AG04450 (cell line): ENCODE measurements at places on chromosomes 6 and 20.

- DNase-seq, result no peak
These were observed 466.1 kb downstream of the CDKAL1 start for GRCh38 chr6:21000331-21000801.

- no peak for DNase-seq
These were observed 222.2 kb downstream of the UST start for GRCh38 chr6:148968771-148969602.

DNA sequence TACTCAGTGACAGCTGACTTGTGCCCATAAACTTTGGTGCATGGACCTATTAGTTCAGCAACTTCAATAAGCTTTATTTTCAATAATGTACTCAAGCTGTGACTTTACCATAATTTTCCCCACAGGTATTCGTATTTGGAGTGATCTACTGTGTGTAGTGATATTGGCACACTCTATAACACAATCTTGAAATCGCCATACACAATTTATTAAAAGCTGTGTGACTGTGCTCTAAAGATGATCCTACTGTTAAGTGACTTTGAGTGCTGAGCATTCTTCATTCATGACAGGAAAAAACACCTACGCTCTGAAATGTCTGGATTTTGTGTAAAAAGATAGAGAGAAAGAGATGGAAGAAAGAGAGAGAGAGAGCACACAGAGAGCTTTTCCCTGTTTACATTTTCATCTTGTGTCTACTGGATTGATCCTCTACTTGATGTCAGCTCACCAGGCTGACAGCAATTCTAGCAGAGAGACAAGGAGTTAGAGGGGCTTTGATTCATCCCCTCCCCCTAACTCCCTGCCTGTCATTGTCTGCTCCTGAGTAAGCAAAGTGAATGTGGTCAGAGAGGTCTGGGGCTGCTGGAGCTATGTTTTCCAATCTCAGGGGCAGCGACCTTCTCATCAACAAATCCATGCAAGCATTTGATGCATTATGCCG is 538.7 kb upstream of the POU3F2 start:
- DNase-seq, result no peak

GRCh38 chr6:44989391-44989790 is 338.7 kb upstream of the RUNX2 start:
- DNase-seq, result no peak

DNA sequence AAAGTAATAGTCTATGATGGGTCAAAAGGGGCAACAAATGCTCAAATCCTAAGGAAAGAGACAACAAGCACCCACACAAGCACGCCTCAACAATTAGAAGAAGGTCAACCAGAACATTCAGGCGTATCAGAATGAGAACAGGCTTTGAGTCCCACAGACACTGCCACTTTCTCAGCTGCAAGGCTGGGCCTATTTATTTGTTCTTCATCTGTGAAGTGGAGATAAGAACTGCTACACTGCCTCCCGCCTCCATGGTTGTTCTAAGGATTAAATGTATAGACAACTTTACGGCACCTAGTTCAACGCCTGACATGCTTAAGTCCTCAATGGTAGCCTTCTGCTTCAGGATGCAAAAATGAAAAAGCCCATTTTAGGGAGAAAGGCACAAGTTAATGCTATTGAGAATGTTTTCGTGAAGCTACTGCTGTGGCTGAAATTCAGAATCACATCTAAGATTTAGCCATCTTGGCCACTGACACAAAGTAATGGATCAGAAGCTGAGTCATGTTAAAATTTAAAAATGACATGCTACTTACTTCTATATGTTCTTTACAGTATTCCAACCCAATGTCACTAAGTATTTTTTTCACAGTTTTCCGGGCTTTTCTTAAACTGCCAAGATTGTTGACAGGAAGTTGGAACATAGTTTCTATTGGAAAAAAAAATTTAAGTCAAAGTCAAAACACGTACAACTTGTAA is 27.7 kb downstream of the ADNP start:
- DNase-seq, result no peak

DNA sequence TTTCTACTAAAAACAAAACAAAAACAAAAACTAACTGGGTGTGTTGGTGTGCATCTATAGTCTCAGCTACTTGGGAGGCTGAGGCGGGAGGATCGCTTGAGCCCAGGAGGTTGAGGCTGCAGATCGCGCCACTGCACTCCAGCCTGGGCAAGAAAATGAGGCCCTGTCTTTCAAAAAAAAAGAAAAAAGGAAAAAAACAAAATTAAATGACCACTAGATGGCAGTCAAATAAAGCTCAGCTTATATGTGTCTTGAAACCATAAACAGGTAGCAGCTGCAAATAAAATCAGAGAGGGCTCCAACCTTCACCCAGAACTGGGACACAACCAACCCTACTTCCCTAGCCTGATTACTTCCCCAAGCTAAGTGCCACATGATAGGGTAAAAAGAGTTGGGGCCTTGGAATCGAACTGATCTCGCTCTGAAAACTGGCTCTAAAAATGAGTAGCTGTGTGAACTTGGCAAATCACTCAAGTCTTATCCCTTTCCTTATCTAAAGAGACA is 67.1 kb upstream of the ADGRF4 start:
- no peak for DNase-seq

GRCh38 chr6:13811627-13812358 is 2.6 kb downstream of the MCUR1 start:
- DNase-seq, result no peak

DNA sequence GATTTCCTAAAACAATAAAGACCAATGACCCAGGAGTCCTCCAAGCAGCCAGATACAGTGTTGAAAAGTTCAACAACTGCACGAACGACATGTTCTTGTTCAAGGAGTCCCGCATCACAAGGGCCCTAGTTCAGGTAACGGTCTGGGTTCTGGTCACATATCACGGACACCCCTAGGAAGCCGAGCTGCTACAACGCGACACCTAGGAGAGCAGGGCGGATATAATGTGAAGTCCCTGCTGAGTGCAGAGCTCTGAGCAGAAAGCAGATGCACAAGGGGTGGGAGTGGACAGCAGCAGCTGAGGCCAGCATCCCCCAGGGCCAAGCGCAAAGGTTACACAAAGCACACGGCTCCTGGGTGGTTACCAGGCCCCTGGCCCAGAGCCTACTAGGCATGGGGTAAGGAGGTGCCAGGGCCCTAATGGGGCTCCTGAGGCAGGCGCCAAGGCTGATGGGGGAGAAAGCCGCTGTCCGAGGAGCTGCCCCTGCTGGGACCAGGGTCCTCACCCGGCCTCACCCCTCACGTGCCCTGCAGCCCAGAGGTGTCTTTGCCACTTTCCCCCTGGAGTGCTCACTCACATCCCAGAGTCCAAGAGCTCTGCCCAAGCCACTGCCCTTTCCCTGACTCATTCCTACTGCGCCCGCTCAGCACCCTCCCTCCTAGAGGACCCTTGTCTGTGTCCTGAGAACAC is 8.4 kb downstream of the CST7 start:
- no peak for DNase-seq

GRCh38 chr6:159400826-159401225 is 231.6 kb downstream of the FNDC1 start:
- no peak for DNase-seq

DNA sequence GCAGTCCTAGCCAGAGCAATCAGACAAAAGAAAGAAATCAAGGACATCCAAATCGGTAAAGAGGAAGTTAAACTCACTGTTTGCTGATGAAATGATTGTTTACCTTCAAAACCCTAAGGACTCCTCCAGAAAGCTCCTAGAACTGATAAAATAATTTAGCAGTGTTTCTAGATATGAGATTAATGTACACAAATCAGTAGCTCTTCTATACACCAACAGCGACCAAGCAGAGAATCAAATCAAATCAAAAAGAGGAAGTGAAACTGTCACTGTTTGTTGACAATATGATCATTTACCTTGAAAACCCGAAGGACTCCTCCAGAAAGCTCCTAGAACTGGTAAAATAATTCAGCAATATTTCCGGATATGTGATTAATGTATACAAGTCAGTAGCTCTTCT is 21.7 kb downstream of the SERPINB9 start:
- no peak for DNase-seq

DNA sequence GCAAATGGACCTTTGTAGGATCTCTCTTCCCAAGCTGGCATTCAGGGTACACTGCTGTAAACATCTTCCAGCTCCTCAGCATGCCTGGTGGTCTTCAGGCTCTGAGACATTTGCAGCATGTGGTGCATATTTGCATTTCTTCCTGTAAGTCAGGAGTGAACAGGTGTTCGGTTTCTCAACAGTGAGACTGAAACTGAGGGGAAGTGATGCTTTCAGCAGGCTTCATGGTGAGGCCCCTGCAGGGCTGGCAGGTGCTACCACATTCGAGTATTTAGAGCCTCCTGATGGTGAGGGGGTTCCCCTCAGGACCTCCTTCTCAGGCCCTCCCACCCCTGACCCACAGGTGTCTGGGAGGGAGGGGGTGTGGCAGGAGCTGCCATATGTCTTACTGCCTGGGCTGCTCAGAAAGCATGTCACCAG is 15.1 kb downstream of the MYBL2 start:
- DNase-seq, result no peak

- DNase-seq, result no peak
These were observed 138.9 kb downstream of the SLC22A3 start for GRCh38 chr6:160487116-160487515.

DNA sequence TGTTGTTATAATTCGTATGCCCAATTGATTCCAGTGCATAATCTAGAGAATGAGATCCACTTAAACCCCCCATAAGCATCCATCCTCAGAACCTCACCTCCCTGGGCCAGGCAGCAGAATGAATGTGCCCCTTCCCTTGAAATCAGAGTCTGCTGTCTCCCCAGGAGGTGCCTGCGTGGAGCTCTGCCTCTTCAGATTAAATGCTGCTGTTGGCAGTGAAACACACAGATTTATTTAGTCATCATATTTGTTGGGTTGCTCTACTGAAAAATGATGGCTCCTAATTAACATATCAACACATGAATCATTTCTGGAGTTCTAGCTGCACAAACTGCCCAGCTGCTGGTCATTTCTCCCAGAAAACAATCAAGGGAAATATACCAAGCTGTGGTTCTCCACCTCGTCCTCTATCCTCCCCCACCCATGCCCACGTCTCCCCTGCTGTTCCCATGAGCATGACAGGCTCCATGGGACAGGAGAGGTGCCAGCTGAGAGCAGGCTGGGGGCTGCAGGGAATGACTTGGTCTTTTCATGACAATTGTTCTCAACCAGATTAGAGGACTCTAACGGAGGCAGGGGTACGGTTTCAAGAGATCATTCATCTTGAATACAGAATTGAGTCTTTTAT is 633.1 kb downstream of the CDH26 start:
- DNase-seq, result no peak

DNA sequence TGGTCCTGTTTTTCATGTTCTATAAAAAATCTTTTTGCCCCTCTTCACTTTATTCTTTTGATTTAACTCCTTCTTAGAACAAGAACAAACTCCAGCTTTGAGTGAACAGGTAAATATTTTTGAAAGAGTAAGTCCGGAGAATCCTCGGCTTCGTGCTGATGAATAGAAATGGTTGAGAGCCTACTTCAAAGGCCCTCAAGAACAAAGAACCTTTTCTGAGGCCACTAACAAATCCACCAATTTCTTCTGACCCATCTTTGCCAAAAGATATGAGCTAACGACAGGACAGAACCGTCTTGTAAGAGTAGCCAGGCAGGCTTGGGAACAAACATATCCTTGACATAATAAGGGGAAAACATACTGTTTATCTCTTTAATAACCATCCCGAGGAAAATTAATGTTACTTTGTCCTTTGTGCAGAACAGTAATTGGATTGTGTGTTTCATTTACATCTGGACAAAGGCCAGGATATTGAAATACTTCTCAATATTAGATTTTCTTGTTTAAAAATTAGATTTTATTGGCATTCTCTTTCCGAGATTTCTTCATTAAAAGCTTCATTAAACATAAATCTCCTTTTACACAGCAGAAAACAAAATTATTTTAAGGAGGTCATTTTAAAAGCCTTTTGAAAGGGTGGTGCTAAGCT is 52.9 kb downstream of the NOX3 start:
- DNase-seq, result no peak

GRCh38 chr20:18412221-18412901 is 54.5 kb downstream of the DZANK1 start:
- no peak for DNase-seq

DNA sequence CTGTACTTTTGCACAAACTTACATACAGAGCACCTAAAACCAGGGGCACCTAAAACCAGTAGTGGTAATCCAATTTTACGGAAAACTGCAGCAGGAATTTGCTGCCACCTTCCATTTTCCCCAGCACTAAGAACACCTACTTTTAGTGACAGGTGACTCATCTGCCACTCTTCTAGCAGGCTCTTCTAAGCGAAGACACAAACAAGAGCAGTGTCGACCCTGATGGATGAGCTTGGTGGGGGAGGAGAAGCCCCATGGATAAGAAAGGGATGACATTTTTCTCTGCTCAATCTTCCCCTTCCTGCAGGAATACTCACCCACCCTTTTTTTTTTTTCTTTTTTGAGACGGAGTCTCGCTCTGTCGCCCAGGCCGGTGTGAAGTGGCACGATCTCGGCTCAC is 116.9 kb downstream of the GMPR start:
- DNase-seq, result no peak

DNA sequence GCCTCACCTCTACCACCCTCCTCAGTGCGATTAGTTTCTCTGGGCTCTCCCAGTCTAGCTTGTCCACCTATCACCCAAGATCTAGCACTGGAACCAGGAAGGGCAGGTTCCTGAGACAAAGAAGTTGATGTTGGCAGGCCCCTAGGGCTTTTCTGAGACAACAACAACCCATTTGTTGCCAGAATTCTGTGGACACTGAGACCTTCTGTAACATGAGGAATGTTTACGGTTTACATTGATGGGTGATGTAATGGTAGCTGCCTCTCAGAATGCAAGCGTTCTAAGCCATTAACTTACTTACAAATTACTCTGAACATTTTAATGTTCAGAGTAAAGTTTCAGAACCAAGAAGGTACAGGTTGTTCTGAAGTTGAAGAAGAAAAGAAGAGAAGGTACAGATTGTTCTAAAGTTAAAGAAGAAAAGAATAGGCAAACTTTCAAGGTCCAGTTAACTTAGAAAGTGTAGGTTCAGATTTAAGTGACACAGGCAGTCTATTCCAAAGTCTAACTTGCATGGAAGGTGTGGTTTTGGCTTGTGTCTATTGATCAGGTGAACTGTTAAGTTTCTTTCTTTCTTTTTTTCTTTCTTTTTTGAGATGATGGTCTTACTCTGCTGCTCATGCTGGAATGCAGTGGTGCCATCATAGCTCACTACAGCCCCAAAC is 3.7 kb upstream of the MED23 start:
- no peak for DNase-seq

DNA sequence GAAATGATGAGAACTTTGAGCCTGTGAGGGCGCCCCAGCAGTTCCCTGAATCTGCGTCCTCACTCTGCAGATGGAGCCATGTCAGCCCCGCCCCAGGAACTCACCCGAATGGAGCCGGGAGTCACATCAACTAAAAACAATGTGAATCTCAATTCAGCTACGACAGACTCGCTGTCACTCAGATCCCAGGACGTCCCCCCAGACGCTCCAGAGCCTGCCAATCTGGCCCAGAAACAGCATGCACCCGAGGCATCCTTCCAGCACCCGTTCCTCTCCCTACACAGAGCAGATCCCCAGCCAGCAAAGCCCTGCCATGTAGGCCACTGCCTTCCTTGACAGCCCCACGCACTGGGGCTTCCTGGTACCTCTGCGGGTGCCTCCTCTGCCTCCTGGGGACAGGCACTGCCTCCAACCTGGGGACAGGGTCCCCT is 248.0 kb downstream of the TTLL2 start:
- DNase-seq, result no peak

GRCh38 chr6:67663105-67663895 is 971.8 kb upstream of the ADGRB3 start:
- DNase-seq, result no peak
